ENCODE measurements at places on chromosomes 3 and 15. TPM values are rescaled to one million over a fixed set of nuclear protein-coding genes. Genes with fewer than 3 reads are reported as not detected.

GRCh38 chr15:92643849-92644815, 11.4 kb downstream of the FAM174B start:
- no peaks in the 10 kb centered on the region for H3K27me3 ChIP-seq
- H3K4me1 ChIP-seq: no peaks in the 10 kb centered on the region
- H3K36me3 ChIP-seq: no peaks in the 10 kb centered on the region
- H3K4me3 ChIP-seq: no peak overlapping the region
- no peak for DNase-seq

DNA sequence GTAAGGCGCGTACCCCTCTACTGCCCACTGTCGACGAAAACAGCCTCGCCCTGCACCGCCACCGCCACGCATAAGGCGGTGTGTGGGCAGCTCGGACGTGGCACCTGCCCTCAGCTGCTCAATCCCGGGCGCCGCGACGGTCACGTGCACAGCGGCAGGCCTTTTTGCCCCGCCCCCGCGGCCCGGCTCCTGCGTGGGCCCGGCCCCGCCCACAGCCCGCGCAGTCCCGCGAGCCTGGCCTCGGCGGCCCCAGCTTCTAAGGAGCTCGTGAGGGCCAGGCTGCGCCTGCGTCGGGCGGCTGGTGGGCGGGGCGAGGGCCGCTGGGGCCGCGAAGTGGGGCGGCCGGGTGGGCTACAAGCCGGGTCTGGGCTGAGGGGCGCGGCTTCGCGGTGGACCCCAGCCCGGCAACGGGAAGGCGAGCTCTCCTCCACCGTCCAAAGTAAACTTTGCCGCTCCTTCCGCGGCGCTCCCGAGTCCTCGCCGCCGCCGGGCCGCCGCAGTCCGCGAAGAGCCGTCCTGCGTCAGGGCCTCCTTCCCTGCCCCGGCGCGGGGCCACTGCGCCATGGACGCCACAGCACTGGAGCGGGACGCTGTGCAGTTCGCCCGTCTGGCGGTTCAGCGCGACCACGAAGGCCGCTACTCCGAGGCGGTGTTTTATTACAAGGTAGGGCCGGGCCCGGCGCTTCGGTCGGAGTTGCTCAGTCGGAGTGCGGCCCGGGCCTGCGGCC, at the start of gene CAPN7:
Gene CAPN7 (plus strand): TSS at position 313 of the 728 bp plus-strand sequence. CDS start 250 bp downstream, at position 563.
- H3K36me3 ChIP-seq: no peaks in the 10 kb centered on the region
- no peaks in the 10 kb centered on the region for H3K27me3 ChIP-seq
- DNase-seq: peak; percentile 97
- peak within 1 kb of the TSS; percentile 92 for H3K4me3 ChIP-seq

- no peaks in the 10 kb centered on the region for H3K36me3 ChIP-seq
- no peak overlapping the region for H3K4me3 ChIP-seq
- H3K4me1 ChIP-seq: no peaks in the 10 kb centered on the region
- H3K27me3 ChIP-seq: no peaks in the 10 kb centered on the region
- H3K27ac ChIP-seq: no peak overlapping the region
- DNase-seq: no peak
These were observed 7.1 kb downstream of the CD200R1 start for GRCh38 chr3:112967828-112968227.

GRCh38 chr15:41790169-41790568, 15.9 kb downstream of the MAPKBP1 start:
- H3K27ac ChIP-seq: no peak overlapping the region
- no peaks in the 10 kb centered on the region for H3K36me3 ChIP-seq
- peaks cover 43% of the 10 kb centered on the region for H3K4me1 ChIP-seq
- no peaks in the 10 kb centered on the region for H3K27me3 ChIP-seq
- DNase-seq: no peak

DNA sequence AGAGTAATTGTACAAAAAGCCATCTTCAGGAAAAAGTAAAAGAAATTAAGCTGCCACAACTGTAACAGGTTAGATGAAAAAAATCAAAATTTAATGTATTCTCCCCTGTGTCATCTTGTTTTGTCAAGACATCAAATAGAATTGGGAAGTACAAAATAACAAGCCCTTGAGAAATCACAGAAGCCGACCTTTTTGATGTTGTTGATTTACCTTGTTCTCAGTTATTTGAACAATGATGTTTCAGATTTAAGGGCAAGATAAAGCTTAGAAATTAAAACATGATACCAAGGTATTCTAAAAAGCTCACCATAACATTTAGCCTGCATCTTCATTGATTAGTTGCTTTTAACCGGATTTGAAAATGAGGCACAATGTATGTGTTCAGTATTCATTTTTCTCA, 523.0 kb downstream of the FOXP1 start:
- no peak for DNase-seq
- no peaks in the 10 kb centered on the region for H3K36me3 ChIP-seq
- no peak overlapping the region for H3K27ac ChIP-seq
- peaks cover 6% of the 10 kb centered on the region for H3K4me1 ChIP-seq
- no peak overlapping the region for H3K4me3 ChIP-seq

GRCh38 chr15:31782951-31783350, 247.4 kb upstream of the CHRNA7 start:
- no peak for DNase-seq
- no peaks in the 10 kb centered on the region for H3K27me3 ChIP-seq

GRCh38 chr15:85340321-85340665, 40.1 kb upstream of the AKAP13 start:
- no peak for DNase-seq
- no peaks in the 10 kb centered on the region for H3K36me3 ChIP-seq
- H3K4me1 ChIP-seq: peaks cover 18% of the 10 kb centered on the region
- no peak overlapping the region for H3K27ac ChIP-seq
- no peak overlapping the region for H3K4me3 ChIP-seq
- H3K27me3 ChIP-seq: no peaks in the 10 kb centered on the region

- no peaks in the 10 kb centered on the region for H3K36me3 ChIP-seq
- no peaks in the 10 kb centered on the region for H3K4me1 ChIP-seq
- no peaks in the 10 kb centered on the region for H3K27me3 ChIP-seq
- no peak for DNase-seq
These were observed 59.5 kb downstream of the BFSP2 start for GRCh38 chr3:133459400-133459799.

Gene CPLX3
- not detected for total RNA-seq

DNA sequence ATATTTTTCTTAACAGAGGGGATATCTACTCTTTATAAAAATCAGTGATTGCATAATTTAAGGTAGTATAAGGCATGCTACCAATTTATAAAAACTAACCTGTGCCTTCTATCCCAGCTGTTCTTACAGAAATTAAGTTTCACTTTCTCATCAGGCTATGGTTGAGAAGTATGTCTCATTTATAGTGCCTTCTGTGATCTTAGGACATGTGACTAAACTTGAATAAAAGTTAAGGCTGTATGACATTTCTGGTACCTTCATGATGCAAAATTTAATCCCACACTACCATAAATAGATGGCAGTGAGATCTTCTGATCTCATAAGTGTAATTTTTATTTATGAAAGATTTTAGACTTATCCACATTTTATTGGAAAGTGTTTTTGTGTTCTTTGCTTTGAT, 12.6 kb downstream of the TIPARP start:
- no peaks in the 10 kb centered on the region for H3K27me3 ChIP-seq
- no peaks in the 10 kb centered on the region for H3K4me1 ChIP-seq
- H3K27ac ChIP-seq: no peak overlapping the region
- DNase-seq: no peak

- DNase-seq: no peak
- no peaks in the 10 kb centered on the region for H3K4me1 ChIP-seq
- H3K27ac ChIP-seq: no peak overlapping the region
- no peak overlapping the region for H3K4me3 ChIP-seq
- H3K36me3 ChIP-seq: no peaks in the 10 kb centered on the region
These were observed 33.3 kb downstream of the SLC25A36 start for GRCh38 chr3:140974900-140975299.

DNA sequence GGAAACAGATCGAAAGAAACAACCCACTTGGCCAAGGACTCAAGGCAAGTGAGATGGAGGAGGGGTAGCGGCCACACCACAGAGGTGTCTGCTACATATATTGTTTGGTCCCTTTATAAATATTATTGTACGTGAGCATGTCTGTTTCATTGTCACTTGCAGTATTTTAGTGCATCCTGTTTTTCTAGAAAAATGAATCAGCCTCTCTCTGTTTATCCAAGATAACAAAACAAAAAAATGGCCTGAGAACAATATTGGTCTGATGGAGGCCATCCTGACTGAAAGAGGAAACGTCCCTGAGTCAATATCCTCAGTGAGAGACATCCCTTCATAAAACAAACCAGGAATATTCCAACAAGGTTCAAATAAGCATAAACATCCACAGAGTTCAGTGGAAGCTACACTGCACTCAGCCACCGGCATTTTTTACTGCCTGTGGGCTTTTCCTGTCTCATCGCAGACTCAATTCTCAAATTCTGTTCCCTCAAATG, 42.0 kb downstream of the WWTR1 start:
- H3K36me3 ChIP-seq: no peaks in the 10 kb centered on the region
- no peak for DNase-seq
- H3K4me1 ChIP-seq: no peaks in the 10 kb centered on the region
- H3K27me3 ChIP-seq: no peaks in the 10 kb centered on the region
- no peak overlapping the region for H3K4me3 ChIP-seq

Gene PPM1L
- total RNA-seq: 12.4 TPM

- H3K36me3 ChIP-seq: no peaks in the 10 kb centered on the region
- no peaks in the 10 kb centered on the region for H3K27me3 ChIP-seq
- no peaks in the 10 kb centered on the region for H3K4me1 ChIP-seq
- DNase-seq: peak; percentile 56
- H3K4me3 ChIP-seq: no peak overlapping the region
These were observed 7.2 kb upstream of the SEC22A start for GRCh38 chr3:123194552-123194951.

- H3K27me3 ChIP-seq: no peaks in the 10 kb centered on the region
- H3K27ac ChIP-seq: no peak overlapping the region
- no peak for DNase-seq
- no peak overlapping the region for H3K4me3 ChIP-seq
- no peaks in the 10 kb centered on the region for H3K36me3 ChIP-seq
These were observed 33.5 kb downstream of the HMCES start for GRCh38 chr3:129312021-129312639.

Gene MRPL3
- 69.5 TPM for total RNA-seq

DNA sequence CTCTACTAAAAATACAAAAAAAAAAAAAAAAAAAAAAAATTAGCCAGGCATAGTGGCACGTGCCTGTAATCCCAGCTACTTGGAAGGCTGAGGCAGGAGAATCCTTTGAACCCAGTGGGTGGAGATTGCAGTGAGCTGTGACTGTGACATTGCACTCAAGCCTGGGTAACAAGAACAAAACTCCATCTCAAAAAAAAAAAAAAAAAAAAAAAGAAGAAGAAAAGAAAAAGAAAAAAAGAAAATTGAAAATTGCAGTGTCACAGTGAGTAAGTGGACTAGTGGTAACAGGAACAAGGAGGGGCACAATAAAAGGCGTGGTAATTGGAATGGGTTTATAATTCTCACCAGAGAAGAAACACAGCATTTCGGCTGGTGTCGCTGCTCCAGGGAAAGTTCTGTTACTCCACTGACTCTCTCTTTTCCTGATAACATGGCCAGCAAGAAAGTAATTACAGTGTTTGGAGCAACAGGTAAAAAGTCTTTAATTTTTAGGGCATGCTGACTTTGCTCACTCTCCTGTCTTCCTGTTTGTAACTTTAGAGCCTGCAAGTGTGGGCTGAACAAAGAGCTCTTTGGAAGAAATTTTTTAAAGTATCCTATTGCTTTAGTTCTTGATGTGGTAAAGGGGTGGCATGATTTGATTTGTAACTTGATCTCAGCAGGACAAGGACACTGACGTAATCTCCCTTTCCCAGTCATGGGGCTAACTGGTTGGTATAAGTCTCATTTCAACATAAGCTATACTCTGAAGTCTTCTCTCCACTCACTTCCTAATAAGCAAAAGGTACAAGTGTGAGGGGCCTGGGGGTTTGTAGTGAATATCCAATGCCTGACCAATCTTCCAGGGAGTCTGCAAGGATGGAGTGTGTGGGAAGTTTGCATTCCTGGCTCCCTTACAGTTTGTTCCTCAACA, 22.1 kb upstream of the TRA2B start:
- no peaks in the 10 kb centered on the region for H3K36me3 ChIP-seq
- no peak overlapping the region for H3K27ac ChIP-seq
- no peaks in the 10 kb centered on the region for H3K27me3 ChIP-seq
- H3K4me1 ChIP-seq: no peaks in the 10 kb centered on the region
- peak; percentile 53 for DNase-seq

Gene BTLA
- 1.2 TPM for total RNA-seq

GRCh38 chr3:117141812-117142211, 432.2 kb downstream of the TUSC7 start:
- no peaks in the 10 kb centered on the region for H3K36me3 ChIP-seq
- H3K4me1 ChIP-seq: no peaks in the 10 kb centered on the region
- no peak for DNase-seq

Gene HYAL1
- 5.1 TPM for total RNA-seq

DNA sequence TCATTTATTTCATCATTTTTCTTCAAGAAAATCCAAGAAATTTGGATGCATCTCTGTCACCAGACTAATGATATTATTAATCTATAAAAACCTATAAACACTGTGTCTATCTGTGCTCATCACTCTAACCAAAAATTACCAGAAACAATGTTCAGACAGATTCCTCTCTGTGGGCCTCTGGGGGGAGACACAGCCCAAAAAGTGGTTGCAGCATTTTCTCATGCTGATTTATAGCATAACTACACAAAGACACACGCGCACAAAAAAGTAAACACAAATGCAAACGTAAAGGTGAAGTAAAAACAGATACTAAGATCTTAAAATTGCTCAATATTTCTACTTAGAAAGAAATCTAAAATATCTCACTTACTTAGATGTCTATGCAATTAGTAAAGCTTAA, 976.0 kb downstream of the GBE1 start:
- no peaks in the 10 kb centered on the region for H3K27me3 ChIP-seq
- no peak overlapping the region for H3K4me3 ChIP-seq
- no peaks in the 10 kb centered on the region for H3K4me1 ChIP-seq
- DNase-seq: no peak
- H3K36me3 ChIP-seq: no peaks in the 10 kb centered on the region

DNA sequence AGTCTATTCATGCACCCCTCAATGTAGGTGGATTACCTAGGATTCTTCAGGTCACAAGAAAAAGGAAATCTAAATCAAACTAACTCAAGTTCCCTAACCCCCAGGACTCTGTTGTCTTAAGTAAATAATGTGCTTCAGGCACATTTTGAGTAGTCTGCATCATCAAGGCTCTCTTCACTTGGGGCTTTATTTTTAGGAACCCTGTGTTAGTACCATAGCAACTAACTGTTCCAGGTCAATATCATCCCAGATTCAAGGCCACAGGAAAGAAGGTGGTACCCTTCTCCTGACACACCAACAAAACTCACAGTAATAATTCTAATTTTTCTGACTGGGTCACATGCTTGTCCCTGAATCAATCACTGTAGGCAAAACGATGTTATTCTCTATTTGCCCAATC, 218.1 kb downstream of the MAGI1 start:
- no peaks in the 10 kb centered on the region for H3K27me3 ChIP-seq
- H3K27ac ChIP-seq: no peak overlapping the region
- DNase-seq: no peak
- H3K4me3 ChIP-seq: no peak overlapping the region

- H3K27ac ChIP-seq: no peak overlapping the region
- no peaks in the 10 kb centered on the region for H3K36me3 ChIP-seq
- H3K4me3 ChIP-seq: no peak overlapping the region
- no peaks in the 10 kb centered on the region for H3K4me1 ChIP-seq
These were observed 20.1 kb downstream of the TGM4 start for GRCh38 chr3:44894485-44894884.

- DNase-seq: no peak
- H3K27ac ChIP-seq: no peak overlapping the region
- no peak overlapping the region for H3K4me3 ChIP-seq
These were observed 62.7 kb downstream of the SLMAP start for GRCh38 chr3:57818772-57819171.

Gene RYK
- 37.1 TPM for total RNA-seq

GRCh38 chr15:40511472-40512133, 40.8 kb downstream of the CHST14 start:
- H3K4me1 ChIP-seq: peaks cover 4% of the 10 kb centered on the region
- H3K27ac ChIP-seq: peak overlapping the region; percentile 57
